Stimulated activated CD8-positive, alpha-beta memory T cell treated with anti-CD3 and anti-CD28 coated beads, Interleukin-12 subunit alpha, Interleukin-12 subunit beta, amount 100 ng/mL, for 1 hour (primary cell): ENCODE measurements at places on chromosomes 5 and 9.
A peak's percentile ranks its signal among the peaks of the same experiment; 100 is the strongest.

- DNase-seq = no peak
Measured at GRCh38 chr5:58121391-58121790, 338.5 kb downstream of the PLK2 start.

GRCh38 chr5:108753331-108753730, 5.6 kb downstream of the FER start:
- DNase-seq = no peak

DNA sequence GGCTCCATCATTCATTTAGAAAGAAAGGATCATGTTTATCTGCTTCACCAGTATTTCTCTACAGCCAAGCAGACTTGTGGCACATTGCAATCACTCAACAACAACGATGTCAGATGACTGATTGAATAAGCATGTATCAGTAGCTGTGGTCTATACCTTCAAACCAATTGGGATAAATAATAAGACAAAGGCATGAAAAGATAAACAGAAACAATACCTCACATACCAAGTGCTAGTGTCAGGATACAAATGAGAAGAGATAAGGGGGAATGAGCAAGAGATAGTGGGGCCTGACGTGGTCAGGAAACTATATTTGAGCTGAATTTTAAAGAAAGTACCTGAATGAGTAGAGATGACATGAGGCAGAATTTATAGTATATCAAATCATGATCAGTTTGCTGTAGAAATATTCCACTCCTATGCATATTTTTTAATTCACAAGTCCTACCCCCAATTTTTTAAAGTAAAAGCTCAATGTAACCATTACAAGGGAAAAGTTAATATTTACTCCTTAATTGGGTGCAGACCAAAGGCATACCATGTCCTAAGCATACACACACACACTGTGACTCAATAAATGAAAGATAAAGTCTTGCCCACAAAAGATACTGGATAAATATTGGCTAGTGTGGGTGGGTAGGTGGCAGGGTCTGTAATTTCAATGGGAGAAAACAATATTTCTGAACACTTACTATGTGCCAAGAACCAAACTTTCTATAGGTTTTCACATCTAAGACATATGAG, 284.5 kb downstream of the SPOCK1 start:
- DNase-seq = no peak

DNA sequence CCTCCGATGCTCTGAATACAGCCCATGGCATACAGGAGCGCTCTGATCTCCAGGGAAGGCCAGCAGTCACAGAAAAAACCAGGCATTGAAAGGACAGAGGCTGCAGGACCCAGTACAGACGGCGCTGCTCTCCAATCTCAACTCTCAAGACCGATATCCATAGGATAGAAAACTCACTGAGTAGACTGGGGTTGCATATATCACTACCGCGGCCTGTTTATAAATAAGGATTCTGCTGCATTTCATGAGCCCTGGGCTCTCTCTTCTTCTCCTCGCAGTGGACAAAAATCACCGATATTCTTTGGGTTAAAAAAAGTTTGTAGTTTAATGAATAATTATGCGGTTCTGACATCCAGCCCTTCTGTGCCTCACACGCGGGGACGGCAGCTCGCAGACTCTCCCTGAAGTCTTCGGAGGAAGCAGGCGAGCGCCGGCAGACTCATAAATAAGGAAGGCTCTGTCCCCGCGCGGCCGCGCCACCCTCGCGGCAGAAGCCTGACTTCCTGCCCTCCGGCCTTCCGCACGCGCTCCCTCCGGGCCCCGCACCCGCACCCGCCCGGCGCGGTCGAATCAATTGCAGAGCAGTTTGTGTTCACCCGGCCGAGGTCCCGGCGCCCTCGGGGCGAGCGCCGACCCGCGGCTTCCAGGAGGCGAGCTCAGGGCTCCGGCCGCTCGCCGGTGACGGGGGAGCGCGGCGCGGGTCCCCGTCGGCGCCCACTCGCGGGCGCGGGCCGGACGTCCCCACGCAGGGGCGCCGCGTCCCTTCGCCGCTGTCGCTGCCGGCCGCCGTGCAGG, at the start of gene FAM78A:
Gene FAM78A, minus strand, starts transcription at position 417 of the 795 bp plus-strand sequence. Its CDS starts 331 bp downstream, at position 86.
- no peak for DNase-seq

- DNase-seq = no peak
Measured at GRCh38 chr5:126098330-126099017, 324.7 kb upstream of the GRAMD2B start.

- DNase-seq = no peak
Measured at GRCh38 chr5:57417320-57417719, 65.3 kb downstream of the ACTBL2 start.

GRCh38 chr9:94672811-94673487, 33.6 kb upstream of the FBP1 start:
- no peak for DNase-seq

DNA sequence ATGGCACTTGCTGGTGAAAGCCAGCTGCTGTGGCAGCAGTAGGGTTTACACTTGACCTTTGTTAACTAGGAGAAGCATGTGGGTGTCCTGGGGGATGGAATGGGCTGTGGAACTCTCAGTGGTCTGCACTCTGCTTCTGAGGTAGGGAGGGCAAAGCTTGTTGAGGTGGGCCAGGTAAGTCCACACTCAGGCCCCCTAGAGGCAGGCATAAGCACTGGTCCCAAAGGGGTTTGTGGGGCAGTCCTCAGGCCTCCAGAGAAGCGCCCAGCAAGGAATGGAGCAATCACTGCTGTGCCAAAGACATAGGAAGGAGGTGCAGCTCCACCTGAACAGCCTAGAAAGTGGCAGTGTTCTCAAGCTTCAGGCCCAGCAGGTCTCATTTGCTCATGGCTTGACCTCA, 34.7 kb downstream of the INSL4 start:
- DNase-seq = no peak

GRCh38 chr9:91423785-91424402, at the start of gene NFIL3:
TSS of gene NFIL3 (minus strand) at chr9:91423832. CDS start at chr9:91410734, 13,098 bp downstream.
- DNase-seq = peak; percentile 40

- no peak for DNase-seq
Measured at GRCh38 chr5:43078956-43079355, 38.8 kb upstream of the ANXA2R start.

- no peak for DNase-seq
Measured at GRCh38 chr5:83639911-83640310, 80.7 kb downstream of the HAPLN1 start.

DNA sequence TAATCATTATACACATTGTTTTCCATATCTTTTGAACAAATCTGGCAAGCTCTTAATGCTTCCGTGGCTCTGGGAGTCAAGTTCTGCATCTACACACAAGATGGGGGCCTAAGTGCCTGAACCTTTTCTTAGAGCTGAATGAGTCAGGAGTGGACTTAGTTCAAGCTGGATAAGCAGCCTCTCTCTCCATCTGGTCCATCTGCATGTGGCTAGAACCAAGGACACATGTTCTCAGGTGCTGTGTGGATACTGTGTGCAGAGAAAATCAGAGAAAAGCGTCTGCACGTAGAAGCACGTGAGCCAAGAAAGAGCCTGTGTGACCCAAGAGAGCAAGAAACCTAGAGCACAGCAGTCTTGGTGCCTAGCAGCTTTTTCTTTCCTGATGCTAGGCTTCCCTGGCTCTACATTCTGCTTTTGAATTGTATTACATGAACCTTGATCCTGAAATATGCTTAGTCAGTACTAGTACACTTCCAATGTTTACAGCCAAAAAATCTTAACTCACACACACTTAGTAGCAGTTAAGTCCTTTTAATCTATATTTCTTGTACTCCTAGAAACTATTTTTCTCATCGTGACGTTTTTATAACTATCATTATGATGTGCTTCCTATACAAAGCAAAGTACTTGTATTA, 1798.9 kb downstream of the MAT2B start:
- no peak for DNase-seq

- no peak for DNase-seq
Measured at GRCh38 chr9:126116351-126117157, 210.1 kb upstream of the MVB12B start.

- DNase-seq = no peak
Measured at GRCh38 chr9:133370685-133371084, 5.2 kb downstream of the SURF4 start.

DNA sequence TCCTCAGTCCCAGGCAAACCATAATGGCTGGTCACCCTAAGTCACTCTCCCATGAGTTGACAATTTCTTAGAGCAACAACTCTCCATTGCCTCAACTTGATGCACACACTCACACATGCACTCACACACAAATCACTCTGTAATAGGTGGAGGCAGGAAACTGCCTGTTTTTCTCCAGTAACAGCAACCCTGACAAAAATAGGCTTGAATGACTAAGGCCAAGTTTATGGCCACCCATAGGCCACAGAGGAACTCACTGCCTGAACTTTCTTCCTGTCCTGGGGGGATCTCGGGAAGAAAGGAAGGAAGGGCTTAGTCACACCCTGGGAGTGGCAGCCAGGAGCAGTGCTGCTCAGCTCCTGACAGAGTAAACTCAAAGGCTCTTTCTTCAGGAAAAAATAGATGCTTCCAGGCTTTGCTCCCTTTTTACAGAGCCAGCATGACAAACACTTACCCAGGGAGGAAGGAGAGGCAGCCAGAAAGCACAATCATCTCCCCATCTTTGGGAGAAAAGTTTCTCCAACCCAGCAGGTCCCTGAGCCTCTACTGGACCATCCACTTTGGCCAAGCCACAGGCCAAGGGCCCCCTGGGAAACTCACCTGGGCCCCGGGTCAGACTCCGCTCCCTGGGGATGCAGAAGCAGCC, 368 bp downstream of the SH3TC2 start:
- no peak for DNase-seq

GRCh38 chr5:1392801-1393565, 48.1 kb upstream of the CLPTM1L start:
- DNase-seq = no peak

GRCh38 chr9:123419091-123419490, 63.1 kb downstream of the CRB2 start:
- no peak for DNase-seq

- no peak for DNase-seq
Measured at GRCh38 chr5:65190328-65191053, 291.2 kb downstream of the ADAMTS6 start.

DNA sequence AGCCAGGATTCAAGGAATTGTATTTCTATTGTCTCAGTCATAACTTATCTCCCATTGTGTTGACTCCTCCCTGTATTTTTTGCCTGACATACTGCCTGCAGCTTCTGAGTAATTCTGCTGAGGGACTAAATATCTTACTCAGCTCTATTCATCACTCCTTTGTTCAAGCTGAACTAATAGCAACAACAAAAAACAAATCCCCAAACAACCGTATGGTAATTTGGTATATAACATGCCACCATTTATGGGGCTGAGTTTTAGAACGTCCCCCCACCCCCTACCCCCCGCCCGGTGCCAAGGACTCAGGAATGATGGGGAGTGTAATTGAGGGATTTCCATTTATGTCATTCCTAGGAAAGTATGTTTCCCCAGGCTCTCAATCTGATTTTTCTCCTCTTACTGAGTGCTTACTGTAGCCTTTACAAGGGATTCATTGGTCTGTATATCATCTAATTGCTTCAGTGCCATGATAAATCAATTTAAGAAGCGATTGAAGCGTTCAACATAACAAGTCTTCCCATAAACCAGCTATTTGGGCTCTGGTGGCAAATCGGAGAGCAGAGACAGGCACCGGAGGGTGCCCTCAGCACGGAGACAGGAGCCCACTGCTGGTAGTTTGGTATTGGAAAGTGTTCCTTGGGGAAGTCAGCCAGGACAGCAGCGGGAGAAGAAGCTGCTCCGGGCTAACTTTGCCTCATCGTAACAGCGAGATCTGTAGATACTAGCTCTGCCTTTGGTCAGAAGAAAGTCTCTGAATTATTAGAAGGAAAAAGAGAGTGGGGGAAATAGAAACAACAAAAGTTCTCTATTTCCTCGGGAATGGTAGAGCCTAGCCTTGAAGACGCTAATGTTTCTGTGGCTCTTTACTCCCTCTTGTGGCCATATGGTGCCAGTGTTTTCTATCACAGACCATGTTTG, 40.7 kb upstream of the HSD17B4 start:
- peak; percentile 31 for DNase-seq

- DNase-seq = no peak
Measured at GRCh38 chr9:83472764-83473163, 65.4 kb downstream of the FRMD3 start.

- no peak for DNase-seq
Measured at GRCh38 chr9:655875-656274, 185.6 kb upstream of the DMRT1 start.

GRCh38 chr5:14630671-14631070, 33.8 kb upstream of the OTULIN start:
- DNase-seq = no peak

- DNase-seq = no peak
Measured at GRCh38 chr9:93955111-93955980, at the start of gene BARX1. TSS of gene BARX1 (minus strand) at chr9:93955355. CDS start at chr9:93955146, 209 bp downstream.

- no peak for DNase-seq
Measured at GRCh38 chr5:138569782-138570181, 5.4 kb downstream of the HSPA9 start.

DNA sequence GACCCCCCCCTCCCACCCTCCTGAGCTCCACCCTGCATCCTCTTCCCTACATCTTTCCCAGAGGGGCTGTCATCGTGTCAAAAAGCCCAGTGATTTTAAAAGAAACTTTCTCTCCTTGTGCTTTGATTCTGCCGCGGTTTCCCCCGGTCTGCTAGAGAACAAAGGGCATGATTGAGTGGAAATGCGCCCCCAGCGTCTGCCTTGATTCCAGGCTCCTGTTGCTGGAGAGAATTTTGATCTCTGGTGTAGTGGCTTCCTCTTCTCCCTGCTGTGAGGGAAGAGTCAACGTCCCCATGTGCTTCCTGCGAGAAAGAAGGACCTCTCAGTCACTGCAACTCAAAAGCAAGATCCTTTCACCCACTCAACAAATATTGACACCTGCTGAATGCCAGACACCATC, 61.9 kb upstream of the RAPGEF1 start:
- no peak for DNase-seq

GRCh38 chr9:127963359-127964064, 17.3 kb downstream of the EEIG1 start:
- no peak for DNase-seq
